PC-9 (cell line): ENCODE measurements at places on chromosomes 5 and 9. TPM values are rescaled to one million over a fixed set of nuclear protein-coding genes. Genes with fewer than 3 reads are reported as not detected.

The SLC6A19 gene
- total RNA-seq, result not detected in 2 replicates

The PCDHGA2 gene
- 0.11 and 0.13 TPM in 2 replicates for total RNA-seq

The INPP5E gene
- 18.2 and 22.5 TPM in 2 replicates for total RNA-seq

The LECT2 gene
- not detected in 2 replicates for total RNA-seq

DNA sequence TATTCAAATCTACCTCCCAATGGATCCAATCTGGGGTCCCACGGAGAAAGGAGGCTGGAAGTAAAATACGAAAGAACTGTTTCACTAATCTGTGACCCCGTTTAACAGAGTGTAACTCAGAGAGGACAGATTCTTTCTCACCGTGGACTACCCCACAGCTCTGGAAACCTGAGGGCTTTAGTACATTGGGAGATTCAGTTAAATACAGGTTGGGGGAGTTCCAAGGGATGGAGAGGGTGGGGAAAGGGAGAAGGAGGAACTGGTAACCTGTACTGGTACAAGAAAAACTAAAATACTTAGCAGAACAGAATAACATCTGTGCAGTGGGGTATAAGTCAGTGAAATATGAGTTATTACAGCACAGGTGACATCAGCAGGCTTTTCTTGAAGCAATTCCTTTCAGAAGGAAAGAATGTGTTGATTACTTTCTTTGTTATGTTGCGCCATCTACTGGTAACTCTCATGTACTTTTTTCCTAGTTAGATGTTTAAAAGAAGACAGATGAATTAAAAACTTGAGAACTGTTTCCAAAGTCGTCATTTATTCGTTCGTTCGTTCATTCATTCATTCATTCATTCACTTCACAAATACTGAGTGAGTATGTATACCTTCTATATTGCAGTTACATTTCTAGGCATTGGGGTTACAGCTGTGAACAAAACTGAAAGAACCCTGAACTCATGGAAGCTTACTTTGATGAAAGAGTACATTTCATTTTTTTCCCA lies 30.0 kb upstream of the STOM start:
- DNase-seq, result peak; percentile 68

DNA sequence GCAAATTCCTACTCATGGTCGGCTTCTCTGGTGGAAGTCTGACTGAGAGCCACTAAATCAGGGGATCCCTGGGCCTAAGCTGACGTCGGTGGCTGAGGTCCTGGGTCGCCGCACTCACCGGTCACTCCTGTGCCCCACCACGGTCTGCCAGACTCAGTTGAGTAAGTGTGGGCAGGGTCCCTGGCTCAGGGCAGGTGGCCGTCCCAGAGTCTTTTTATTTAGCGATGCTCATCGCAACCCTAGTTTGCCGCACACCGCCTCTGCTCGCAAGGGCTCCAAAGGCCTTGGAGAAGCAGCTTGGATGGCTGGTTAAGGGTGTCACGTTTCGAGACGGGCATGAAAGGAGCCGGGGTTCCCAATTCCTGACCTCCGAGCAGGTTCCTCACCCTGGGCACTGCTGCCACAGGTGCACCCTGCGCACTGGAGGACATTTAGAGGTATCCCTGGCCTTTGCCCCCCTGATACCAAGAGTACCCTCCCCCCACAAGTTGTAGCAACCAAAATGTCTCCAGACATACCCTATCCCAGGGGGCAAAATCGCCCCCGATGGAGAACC lies 59.9 kb downstream of the NSUN2 start:
- DNase-seq, result no peak

DNA sequence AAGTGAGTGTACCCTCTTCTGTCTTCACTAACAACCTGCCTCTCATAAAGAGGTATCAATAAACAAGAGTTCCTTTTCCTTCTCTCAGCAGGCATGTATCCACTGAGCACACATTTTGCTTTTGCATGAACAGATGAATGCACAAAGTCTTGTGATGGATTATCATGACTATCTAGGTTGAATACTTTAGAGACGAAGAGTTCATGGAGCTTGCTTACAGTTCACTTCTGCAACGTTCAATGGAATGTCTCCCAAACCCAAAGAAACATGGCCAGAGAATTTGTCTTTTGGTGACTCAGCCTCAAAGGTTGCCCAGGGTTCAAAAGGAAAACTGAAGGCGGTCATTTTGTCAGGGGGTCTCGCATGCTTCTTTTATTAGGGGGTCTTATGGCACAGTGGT lies 55.4 kb downstream of the BRINP1 start:
- DNase-seq, result no peak

DNA sequence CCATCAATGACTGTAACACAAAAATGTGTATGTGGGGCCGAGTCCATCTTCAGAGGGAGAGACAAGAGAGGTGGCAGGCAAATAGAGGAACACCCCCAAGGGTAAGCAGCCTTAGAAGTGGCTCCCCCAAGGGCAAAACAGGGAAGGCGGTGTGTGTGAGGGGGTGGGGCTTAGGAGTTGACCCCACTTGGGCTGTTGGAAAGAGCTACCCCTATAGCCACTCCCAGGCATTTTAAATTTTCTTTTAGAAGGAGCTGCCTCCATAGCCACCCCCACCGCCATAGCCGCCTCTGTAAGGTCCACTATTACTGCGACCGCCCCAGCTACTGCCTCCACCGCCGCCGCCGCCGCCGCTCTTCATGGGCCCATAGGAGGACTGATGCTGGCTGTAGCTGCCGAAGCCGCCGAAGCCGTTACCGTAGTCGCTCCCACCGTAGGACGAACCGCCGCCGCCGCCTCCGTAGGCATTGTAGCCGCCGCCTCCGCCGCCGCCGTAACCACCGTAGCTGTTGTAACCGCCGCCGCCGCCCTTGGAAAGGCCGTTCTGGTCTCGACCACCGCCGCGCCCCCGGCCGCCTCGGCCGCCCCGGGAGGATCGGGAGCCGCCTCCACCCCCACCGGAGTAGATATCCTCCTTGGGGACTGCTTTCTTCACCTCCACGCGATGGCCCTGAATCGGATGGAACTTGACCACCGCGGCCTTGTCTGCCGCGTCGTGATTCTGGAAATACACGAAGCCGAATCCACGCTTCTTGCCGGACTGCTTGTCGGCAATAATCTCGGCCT lies 1.1 kb downstream of the HNRNPA0 start:
- DNase-seq, result peak; percentile 21

DNA sequence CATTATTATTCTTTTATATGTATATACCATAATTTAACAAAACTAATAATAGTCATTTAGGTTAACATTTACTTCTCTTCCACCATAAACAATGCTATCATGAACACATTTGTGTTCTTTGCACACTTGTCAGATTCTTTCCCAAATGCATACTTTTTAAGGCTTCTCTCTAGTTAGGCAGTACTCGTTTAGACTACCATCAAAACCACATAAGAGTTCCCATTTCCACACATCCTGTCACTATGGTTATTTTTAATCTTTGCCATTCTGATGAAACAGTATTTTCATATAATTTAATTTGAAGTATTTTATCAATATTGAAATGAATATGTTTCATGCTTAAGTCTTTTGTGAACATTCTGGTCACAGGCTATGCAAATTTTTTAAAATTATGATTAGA lies 15.1 kb downstream of the DROSHA start:
- DNase-seq, result no peak

DNA sequence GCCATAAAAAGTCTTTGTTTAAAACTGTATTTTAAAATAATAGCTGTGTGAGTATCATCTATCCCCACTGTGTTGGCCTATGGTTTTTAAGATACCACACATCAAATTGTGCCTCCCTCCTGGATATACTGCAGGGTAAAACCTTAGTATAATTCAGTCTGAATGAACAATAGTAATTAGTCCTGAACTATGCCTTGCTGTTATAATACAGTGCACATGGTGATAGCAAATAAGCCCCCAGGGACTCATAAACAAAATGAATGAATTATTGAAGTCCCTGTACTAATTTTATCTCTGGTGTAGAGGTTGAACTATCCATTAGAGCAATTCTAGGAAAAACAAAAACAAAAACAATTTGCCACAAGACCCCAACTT lies 142.7 kb upstream of the ADAMTSL1 start:
- no peak for DNase-seq

DNA sequence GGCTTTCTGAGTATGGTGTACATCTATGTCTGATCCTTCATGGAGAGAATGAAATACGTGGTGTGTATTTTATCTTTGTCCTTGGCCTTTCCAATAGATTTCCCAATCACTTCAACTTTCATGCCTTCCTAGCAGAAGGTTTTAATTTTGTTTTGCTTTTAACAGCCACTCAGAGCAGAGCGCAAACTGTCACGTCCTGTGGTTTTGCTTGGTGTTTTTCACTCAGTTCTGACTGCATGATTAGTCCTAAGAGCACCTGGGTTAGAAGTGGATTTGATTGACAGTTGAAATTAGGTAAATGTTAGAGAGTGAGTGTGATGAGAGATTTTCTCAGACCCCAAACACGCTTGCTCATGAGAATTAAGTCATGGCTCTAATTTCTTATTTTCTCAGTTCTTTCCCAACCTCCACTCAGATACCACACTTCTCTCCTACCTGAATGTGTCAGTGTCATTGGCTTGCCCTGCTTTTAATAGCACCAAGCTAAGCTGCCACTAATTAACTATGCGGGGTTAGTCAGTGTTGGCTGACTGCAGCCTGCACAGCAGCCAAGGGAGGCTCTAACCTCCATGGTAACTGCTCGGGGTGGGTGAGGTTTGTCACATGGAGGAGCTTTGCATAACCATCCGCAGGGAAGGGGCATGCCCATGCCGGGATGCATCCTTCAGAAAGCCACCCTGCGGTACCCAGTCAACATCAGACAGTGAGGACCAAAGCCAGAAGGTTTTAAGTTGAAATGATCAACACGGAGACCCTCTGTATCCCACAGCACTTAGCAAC lies 173.4 kb downstream of the NR3C1 start:
- DNase-seq, result no peak

GRCh38 chr9:110443866-110444220 lies 106.2 kb upstream of the TXNDC8 start:
- no peak for DNase-seq

- peak; percentile 44 for DNase-seq
These were observed 42.9 kb upstream of the HAND1 start for GRCh38 chr5:154520861-154521453.

GRCh38 chr9:110081395-110081794 lies 126.6 kb downstream of the C9orf152 start:
- DNase-seq, result no peak

GRCh38 chr9:138112791-138113600 lies 235.4 kb downstream of the CACNA1B start:
- DNase-seq, result no peak

DNA sequence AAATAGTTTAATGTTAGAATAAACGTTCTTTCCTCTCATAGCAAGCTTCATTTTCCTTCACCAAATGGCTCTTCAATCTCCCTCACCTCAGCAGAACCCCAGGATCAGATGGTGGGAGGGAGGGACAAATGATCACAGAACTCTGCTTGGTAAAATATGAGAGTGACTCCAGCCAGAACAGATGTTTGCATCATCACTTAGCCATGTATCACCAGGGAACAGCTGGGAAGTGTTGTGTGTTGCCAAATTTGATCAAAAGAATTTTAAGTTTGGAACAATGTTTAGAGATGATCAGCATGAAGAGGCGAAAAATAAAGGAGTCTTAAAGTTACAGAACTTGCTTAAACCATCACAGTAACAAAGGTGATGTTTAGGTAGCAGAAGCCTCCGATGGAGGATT lies 115.7 kb downstream of the FRMD3 start:
- no peak for DNase-seq

GRCh38 chr5:111422245-111422644 lies 90.1 kb downstream of the STARD4 start:
- DNase-seq, result no peak
